ENCODE measurements at places on chromosomes 4 and X. TPM values are rescaled to one million over a fixed set of nuclear protein-coding genes. Genes with fewer than 3 reads are reported as not detected.

RTL9 gene
- total RNA-seq = 0.14 TPM

SLITRK2 gene
- not detected for total RNA-seq

PDGFC gene
- 31.6 TPM for total RNA-seq

SLC25A14 gene
- total RNA-seq = 9.1 TPM

TRIM2 gene
- 72.0 TPM for total RNA-seq

SCML2 gene
- total RNA-seq = 0.71 TPM

APEX2 gene
- total RNA-seq = 4.0 TPM

NHSL2 gene
- 0.28 TPM for total RNA-seq

USP17L30 gene
- total RNA-seq = not detected

STOX2 gene
- 3.4 TPM for total RNA-seq
